Activated CD8-positive, alpha-beta T cell treated with anti-CD3 and anti-CD28 coated beads for 36 hours (primary cell): ENCODE measurements at places on chromosomes 7 and 10. TPM values are rescaled to one million over a fixed set of nuclear protein-coding genes. Genes with fewer than 3 reads are reported as not detected.

The SLC26A4 gene
- total RNA-seq, result 1.0 TPM

The AKR1C4 gene
- total RNA-seq, result not detected

The GNAT3 gene
- not detected for total RNA-seq

DNA sequence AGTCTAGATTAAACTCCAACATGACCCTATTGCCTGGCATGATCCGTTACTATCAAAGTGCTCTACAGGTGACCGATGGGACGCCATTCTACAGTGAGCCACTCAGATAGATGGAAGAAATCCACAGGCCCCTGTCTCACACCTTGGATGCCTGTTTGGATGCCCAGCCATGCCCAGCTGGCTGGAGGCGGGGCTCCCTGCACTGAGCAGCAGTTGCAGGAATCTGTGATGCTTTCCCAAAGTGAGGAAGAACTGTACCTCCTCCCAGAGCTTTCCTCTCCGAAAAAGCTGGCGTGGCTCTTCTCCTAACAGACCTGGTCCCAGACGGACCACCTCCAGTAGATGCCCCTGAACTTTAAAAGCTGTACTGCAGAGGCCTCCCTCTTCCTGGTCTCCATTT lies 253.3 kb downstream of the ELMO1 start:
- no peak for DNase-seq

DNA sequence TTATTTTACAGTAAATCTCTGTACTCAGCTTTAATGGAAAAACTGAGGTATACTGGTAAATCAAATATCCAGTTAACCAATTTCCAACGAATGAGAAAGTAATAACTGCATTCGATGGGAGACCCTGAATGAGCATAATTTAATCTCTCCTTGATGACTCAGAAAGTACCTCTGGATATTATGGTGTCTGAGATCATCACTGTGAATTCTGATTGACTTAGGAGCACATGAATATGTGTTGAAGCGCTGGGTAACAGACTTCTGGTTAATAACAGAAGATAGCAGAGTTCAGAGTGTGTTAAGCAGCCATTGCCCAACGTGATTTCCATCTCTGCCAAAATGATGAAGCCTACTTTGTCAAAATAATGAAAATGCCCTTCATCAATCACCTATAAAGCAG lies 116.6 kb downstream of the NRP1 start:
- DNase-seq, result no peak

DNA sequence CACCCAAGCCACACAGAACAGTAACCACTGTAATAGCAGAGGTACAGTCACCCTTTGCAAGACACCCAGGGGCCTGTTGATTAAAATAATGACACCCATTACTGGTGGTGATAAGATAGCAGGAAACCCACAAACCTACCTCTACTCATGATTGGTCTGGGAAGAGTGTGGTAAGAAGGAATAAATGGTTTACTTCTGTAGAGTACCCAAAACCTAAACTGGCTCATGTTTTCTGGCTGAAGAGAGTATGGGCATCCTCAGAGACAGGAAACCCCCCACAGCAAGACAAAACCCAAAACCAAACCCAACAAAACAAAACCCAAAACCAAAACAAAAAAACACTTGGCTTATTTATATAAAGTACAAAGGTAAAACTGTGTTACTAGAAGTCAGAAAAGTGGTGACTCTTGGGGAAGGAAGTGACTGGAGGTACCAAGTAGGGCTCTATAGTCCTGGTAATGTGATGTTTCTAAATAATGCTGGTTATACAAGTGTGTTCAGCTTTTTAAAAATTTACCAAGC lies 15.5 kb upstream of the DNAJB12 start:
- DNase-seq, result peak; percentile 23

DNA sequence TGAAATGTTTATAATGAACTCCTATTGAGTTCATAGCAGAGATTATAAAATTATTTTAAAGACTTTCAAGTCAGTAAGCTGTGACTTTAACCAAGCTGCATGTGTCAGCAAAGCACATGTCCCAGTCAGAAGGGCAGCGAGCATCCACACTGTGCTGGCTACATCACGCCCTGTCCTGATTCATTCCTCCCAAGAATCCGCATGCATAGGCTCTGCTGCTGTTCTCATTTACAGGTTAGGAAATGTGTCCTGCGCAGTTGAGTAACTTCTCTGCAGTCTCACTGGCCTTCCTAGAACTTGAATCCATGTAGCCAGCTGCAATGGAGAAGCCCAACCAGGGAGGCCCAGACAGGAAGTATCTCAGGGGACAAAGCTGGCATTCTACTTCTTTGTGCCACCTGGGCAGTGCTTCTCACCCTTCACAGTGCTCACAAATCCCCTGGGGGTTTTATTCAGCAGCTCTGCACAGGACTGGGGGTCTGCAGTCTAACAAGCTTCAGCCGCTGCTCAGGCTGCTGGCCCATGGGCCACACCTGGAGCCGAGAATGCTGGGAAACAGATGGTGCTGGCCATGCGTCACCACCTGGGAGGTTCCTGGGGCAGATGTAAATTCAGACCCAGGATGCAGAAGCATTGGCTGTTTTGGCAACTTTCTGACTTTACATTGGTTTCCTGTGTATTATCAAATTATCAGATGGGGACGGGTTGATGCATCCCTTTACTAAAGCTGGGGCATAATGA lies 192.8 kb upstream of the GDF10 start:
- DNase-seq, result no peak

DNA sequence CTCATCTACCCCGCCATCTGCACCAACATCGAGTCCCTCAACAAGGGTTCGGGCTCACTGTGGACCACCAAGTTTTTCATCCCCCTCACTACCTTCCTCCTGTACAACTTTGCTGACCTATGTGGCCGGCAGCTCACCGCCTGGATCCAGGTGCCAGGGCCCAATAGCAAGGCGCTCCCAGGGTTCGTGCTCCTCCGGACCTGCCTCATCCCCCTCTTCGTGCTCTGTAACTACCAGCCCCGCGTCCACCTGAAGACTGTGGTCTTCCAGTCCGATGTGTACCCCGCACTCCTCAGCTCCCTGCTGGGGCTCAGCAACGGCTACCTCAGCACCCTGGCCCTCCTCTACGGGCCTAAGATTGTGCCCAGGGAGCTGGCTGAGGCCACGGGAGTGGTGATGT lies 34.6 kb upstream of the CDH23 start:
- no peak for DNase-seq

- DNase-seq, result no peak
These were observed 27.3 kb downstream of the PDE1C start for GRCh38 chr7:32042900-32043299.

GRCh38 chr7:6317797-6318438 lies 45.5 kb upstream of the CYTH3 start:
- peak; percentile 65 for DNase-seq

GRCh38 chr7:39592586-39592985 lies 26.4 kb downstream of the YAE1 start:
- no peak for DNase-seq

GRCh38 chr10:12338981-12339380 lies 10.4 kb upstream of the CAMK1D start:
- DNase-seq, result no peak

DNA sequence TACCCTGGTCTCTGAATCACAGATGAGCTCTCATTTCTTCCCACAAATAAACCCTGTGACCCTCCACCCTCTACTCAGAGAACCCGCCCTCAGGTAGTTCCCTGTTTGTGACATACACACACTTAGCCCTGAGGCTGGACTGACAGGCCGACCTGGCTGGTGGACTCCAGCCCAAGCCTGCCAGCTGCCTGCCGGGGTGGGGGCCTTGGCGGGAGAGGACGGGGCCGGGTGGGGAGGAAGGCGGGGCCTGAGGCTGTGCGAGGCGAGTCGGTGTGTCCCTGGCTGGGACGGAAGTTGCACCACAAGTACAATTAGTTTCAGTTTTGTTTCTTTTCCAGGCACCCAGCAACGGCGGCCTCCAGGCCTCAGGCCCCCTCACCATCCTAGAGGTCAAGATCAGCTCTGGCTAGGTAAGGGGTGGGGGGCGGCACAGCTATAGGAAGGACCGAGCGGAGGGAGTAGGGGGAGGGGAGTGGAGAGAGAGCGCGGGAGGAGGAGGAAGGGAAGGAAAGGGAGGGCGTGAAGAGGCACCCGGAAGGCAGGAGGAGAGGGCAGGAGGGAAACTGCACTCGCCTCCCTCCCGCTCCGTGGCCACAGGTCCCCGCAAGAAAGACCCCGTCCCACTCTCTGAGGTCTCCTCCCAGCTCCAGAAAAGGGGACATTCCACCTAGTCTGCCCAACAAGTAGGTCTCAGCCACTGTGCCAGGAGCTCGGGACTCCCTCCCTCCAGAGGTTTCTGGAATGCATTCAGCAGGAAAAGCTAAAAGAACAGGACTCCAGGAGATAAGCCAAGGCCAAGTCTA lies at the start of gene TRIM56:
Gene TRIM56, plus strand, starts transcription at position 320 of the 803 bp plus-strand sequence. CDS start 1,832 bp downstream, outside the sequence.
- DNase-seq, result peak; percentile 88

GRCh38 chr10:88209837-88210561 lies 346.6 kb downstream of the PTEN start:
- no peak for DNase-seq

GRCh38 chr7:42714356-42714755 lies 197.5 kb downstream of the C7orf25 start:
- DNase-seq, result no peak

GRCh38 chr10:123578721-123579120 lies 87.4 kb upstream of the GPR26 start:
- no peak for DNase-seq

GRCh38 chr10:34003561-34003960 lies 669.1 kb upstream of the NRP1 start:
- DNase-seq, result no peak

DNA sequence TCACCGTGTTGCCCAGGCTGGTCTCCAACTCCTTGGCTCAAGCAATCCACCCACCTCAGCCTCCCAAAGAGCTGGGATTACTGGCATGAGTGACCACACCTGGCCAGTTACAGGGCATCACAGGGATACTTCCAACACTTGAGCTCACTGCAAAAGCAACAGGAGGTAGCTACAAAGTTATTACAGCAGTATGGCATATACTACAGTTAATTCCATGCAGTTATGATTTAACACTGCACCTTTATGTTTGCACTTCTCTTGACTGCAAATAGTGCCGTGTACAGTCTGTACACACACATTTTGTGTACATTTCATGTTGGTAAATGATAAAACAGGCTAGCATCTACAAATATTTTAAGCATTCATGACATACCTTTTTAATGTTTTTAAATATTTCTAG lies 21.3 kb downstream of the SRPK2 start:
- DNase-seq, result no peak
